ENCODE measurements at places on chromosomes 12 and 14. TPM values are rescaled to one million over a fixed set of nuclear protein-coding genes. Genes with fewer than 3 reads are reported as not detected.

GRCh38 chr14:105400016-105400415 lies 1.7 kb downstream of the TEX22 start:
- H3K4me1 ChIP-seq = no peaks in the 10 kb centered on the region
- no peak overlapping the region for H3K4me3 ChIP-seq
- DNase-seq = no peak
- peaks cover 3% of the 10 kb centered on the region for H3K36me3 ChIP-seq
- H3K27ac ChIP-seq = no peak overlapping the region

The SCNN1A gene
- 5.3 TPM for total RNA-seq

DNA sequence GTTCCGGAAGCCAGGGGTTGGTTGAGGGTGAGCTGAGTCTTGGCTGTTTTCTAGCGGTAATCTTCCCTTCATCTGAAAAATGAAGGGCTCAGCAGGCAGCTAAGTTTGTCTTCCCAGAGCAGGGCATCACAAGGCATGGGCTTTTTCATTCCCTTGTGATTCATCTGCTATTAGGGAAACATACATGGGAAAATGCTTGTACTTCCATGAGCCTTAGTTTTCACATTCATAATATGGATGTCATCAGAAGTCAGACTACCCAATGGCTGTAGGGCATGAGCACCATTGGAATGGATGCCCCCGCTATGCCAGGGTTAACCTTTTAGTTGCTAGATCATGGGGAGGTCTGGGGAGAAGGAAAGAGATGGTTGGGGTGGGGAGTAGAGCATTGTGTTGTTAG lies 18.7 kb downstream of the HELB start:
- no peak overlapping the region for H3K4me3 ChIP-seq
- no peaks in the 10 kb centered on the region for H3K4me1 ChIP-seq
- H3K27me3 ChIP-seq = no peaks in the 10 kb centered on the region
- no peak overlapping the region for H3K27ac ChIP-seq

DNA sequence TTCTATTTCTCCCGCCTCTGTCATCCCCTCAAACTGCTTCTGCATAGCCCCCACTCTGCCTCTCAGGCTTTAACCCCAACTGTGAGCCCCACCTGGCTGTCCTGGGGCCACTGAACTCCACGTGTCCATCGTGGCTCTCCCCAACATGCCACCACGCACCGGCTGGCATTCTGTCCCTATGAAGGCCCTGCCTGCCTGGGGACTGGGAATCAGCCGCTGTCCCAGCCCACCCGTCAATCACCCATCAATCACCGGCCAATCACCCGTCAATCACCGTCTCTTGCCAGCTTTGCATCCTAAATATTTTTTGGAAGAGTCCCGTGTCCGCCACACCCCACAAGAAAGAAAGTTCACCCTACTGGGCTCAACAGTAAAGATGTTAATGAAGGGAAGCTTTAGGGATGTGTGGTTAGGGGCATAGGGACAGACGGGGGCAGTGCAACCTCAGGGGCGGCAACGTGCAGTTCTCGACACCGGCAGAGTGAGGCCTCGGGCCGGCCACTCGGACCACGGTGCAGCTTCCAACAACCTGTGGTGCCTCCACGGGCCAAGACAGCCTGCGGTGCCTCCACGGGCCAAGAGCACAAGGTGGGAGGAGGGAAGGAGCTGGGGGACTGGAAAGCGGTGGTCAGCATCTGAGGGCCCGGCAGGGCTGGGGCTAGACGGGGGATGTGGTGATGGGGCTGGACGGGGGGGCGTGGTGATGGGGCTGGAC lies 85.6 kb downstream of the GALNT9 start:
- H3K36me3 ChIP-seq = no peaks in the 10 kb centered on the region
- no peak overlapping the region for H3K4me3 ChIP-seq
- no peak overlapping the region for H3K27ac ChIP-seq
- no peaks in the 10 kb centered on the region for H3K27me3 ChIP-seq
- H3K4me1 ChIP-seq = no peaks in the 10 kb centered on the region
- no peak for DNase-seq

DNA sequence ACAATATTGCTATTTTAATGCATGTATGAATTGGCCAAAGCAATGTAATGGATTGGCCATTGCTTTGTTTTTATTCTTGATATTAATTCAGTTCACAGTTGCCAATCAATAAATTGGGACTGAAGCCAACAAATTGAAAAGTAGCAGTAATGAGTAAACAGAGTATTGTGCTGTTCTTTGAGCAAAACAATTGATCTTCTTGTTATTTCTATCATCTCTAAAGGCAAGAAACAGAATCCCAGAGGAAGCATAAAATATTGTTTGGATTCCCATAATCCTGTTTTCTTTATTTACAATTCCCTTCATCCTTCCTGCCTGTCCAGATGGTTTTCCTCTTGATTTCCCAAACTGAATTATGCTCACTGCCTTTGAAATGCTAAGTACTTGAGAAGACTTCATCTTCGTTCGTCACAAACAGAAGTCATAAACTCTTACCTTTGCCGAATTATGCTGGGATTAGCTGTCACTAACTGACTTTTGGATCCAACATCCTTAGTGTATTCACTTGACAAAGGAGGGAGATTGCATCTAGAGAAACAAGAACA lies 85.9 kb downstream of the ST8SIA1 start:
- H3K4me3 ChIP-seq = no peak overlapping the region
- no peaks in the 10 kb centered on the region for H3K4me1 ChIP-seq
- DNase-seq = no peak
- H3K27ac ChIP-seq = no peak overlapping the region
- no peaks in the 10 kb centered on the region for H3K27me3 ChIP-seq

The KLRC1 gene
- total RNA-seq = 0.28 TPM

- no peaks in the 10 kb centered on the region for H3K4me1 ChIP-seq
- DNase-seq = no peak
- no peaks in the 10 kb centered on the region for H3K36me3 ChIP-seq
- no peaks in the 10 kb centered on the region for H3K27me3 ChIP-seq
These were observed 39.0 kb downstream of the DCAF4 start for GRCh38 chr14:72965249-72965648.

GRCh38 chr12:116466536-116466935 lies 92.6 kb upstream of the MAP1LC3B2 start:
- DNase-seq = no peak
- H3K27ac ChIP-seq = no peak overlapping the region
- H3K36me3 ChIP-seq = no peaks in the 10 kb centered on the region

GRCh38 chr12:75533239-75533638 lies 21.8 kb upstream of the KRR1 start:
- no peaks in the 10 kb centered on the region for H3K36me3 ChIP-seq
- H3K4me1 ChIP-seq = no peaks in the 10 kb centered on the region
- no peak for DNase-seq
- no peak overlapping the region for H3K27ac ChIP-seq

DNA sequence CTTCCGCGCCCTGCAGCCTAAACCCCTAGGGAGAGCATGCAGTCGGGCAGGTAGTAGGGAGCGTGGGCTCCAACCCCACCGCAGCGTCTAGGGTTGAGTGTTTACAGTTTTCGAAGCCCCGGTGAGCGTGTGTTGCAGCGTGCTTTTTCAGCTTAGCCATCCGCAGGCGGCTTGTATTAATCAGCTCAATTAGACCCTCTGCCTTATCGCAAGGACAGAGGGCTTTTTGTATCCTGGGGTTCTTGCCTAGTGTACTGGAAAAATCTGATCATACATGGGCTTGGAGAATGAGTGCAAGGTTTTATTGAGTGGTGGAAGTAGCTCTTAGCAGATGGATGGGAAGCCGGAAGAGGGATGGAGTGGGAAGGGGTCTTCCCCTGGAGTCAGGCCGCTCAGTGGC lies 44.4 kb upstream of the GNG2 start:
- H3K27ac ChIP-seq = no peak overlapping the region
- H3K4me1 ChIP-seq = no peaks in the 10 kb centered on the region
- no peak overlapping the region for H3K4me3 ChIP-seq

DNA sequence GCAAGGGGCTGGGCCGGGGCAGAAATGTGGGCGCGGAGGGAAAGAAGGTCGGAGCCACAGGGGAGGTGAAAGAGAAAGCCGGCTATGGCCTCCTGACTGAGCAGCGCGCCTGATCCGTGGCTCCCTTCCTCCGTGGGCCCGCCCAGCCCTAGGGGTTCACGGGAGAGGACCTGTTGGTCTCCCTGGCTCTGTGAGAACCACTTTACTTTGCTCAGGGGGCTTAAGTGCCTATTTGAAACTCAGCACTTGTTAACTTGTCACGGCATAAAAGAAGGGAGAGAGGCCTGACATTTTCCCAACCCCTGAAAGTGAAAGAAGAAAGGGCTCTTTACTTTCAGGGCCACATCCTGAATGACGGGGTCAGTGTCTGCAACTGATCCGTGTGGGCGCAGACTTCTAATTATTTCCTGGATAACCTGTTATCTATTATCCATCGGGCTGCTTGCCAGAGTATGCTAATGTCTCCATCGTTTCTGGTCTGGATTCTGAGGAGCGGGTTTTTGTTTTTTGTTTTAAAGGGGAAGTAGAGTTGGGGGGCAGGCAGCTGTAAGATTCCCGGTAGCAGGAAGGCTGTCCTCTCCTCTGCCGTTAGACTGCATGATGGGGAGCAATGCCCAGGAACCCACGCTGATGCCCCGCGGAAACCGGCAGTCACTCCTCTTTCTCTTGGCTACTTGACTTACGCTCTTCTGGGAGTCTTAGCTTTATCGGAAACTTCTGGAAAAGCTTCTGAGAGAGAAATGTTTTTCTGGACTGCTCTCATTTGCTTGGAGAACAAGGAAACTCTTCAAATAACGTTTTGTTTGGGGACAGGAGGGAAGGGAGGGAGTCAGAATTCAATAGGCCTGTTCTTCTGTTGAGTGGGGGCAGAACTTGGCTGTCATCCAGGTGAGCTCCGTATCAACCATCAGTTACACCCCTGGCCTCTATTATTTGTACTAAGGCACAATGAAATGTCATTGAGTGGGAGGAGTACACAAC lies 127.7 kb upstream of the MAX start:
- no peaks in the 10 kb centered on the region for H3K36me3 ChIP-seq
- peak overlapping the region; percentile 8 for H3K27ac ChIP-seq
- no peaks in the 10 kb centered on the region for H3K27me3 ChIP-seq
- DNase-seq = peak; percentile 53
- H3K4me1 ChIP-seq = no peaks in the 10 kb centered on the region

DNA sequence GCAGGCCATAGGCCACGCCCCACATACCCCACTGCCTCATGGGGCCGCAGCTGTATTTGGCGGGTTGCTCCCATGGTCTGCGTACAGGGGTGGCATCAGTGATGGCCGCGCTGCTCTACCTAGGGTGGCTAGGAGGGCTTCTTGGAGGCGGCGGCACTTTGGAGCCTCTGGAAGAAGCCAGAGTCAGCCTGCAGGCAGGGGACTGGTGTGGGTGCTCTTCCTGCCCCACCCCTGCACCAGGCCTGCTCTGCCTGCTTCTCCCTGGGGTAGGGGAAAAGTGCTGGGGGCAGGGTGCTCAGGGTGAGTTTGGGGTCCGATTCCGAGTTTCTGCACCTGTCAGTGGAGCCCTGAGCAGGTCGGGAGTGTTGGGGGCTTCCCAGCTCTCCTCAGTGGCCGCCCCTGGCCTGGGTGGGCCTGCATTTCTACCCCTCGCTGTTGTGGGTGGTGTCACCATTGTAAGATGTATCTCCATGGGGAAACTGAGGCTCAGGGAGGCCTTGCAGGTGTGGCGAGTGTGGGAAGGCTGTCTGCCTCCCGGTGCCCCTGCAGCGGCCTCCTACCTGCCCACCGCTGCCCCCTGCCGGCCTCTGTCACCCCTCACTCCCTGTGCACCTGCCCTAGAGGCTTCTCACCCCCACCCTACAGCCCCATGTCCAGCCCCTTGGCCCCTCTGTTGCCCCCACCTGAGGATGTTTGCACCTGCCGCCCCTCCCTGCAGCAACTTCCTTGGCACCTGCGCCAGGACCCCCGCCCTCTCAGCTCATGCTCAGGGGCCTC lies 5.5 kb downstream of the CEP170B start:
- no peak overlapping the region for H3K4me3 ChIP-seq
- H3K27me3 ChIP-seq = no peaks in the 10 kb centered on the region
- peaks cover 27% of the 10 kb centered on the region for H3K4me1 ChIP-seq
- no peak overlapping the region for H3K27ac ChIP-seq
- peak; percentile 46 for DNase-seq

DNA sequence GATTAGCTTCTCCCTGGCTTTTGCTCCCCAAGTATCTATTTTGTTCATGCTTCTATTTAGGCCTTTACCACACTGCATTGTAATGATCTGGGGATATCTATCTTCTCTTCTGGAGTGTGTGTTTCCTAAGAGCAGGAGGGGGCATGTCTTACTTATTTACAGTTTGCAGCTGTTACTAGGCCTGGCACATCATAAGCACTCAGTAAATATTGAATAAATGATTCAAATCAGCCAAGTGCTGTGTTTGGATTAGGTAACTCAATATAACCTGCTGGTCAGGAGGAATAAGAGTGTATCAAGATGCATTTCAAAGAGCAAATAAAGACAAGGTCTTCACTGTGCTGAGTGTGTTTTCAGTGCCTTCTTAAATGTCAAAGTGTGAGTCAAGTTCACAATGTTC lies 186.1 kb downstream of the FOXG1 start:
- no peak overlapping the region for H3K27ac ChIP-seq
- no peaks in the 10 kb centered on the region for H3K4me1 ChIP-seq
- H3K4me3 ChIP-seq = no peak overlapping the region
- no peaks in the 10 kb centered on the region for H3K27me3 ChIP-seq

DNA sequence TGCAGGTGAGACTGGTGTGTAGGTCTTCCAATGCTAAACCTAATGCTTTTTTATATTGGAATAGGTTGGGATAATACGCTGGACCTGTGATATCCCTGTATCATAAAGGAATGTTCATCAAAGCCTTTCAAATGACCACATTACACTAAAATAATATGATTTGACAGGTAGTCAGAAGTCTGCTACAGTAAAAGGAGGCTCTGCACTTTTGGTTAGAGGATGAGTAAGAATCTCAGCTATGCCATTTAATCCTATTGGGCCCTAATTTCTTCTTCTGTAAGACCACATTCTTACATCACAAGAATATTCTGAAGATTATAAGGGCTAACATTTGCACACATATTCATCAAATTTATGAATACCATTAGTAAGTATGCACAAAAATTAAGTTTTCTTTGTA lies 250.5 kb upstream of the FLRT2 start:
- no peaks in the 10 kb centered on the region for H3K4me1 ChIP-seq
- DNase-seq = no peak
- no peak overlapping the region for H3K4me3 ChIP-seq
- no peaks in the 10 kb centered on the region for H3K36me3 ChIP-seq
- no peaks in the 10 kb centered on the region for H3K27me3 ChIP-seq

- no peaks in the 10 kb centered on the region for H3K36me3 ChIP-seq
- no peaks in the 10 kb centered on the region for H3K27me3 ChIP-seq
- H3K4me1 ChIP-seq = peaks cover 6% of the 10 kb centered on the region
- no peak for DNase-seq
- no peak overlapping the region for H3K4me3 ChIP-seq
These were observed 2.2 kb downstream of the SCARB1 start for GRCh38 chr12:124861492-124861891.

- peak; percentile 16 for DNase-seq
- H3K4me3 ChIP-seq = no peak overlapping the region
- H3K27ac ChIP-seq = peak overlapping the region; percentile 58
- H3K27me3 ChIP-seq = no peaks in the 10 kb centered on the region
These were observed 141.9 kb downstream of the KIF26A start for GRCh38 chr14:104280085-104280901.

The CISTR gene
- total RNA-seq = not detected

The MMP17 gene
- 3.9 TPM for total RNA-seq

All from right lobe of liver (tissue), 6 donors.